KBM-7 (cell line): ENCODE measurements at places on chromosomes 7 and 10.

DNA sequence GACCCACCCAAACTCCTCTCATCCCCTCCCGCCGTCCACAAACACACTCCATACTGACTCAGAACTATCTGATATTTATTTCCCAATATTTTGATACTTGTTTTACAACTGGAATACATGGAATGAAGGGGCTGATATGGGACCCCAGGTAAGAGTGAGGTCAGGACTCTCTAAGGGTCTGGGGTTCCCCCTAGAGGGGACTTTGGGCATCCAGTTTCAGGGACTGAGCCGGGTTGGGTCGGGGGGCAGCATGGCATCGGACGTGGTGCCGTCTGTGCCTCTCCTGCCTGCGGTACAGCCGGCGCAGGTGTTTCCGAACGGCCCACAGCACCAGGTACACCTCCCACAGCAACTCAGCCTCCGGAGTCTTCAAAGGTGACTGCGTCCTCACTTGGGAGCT lies 7.5 kb downstream of the SPACDR start:
- no peak for DNase-seq

GRCh38 chr7:37768611-37769010 lies 79.8 kb upstream of the NME8 start:
- no peak for DNase-seq

DNA sequence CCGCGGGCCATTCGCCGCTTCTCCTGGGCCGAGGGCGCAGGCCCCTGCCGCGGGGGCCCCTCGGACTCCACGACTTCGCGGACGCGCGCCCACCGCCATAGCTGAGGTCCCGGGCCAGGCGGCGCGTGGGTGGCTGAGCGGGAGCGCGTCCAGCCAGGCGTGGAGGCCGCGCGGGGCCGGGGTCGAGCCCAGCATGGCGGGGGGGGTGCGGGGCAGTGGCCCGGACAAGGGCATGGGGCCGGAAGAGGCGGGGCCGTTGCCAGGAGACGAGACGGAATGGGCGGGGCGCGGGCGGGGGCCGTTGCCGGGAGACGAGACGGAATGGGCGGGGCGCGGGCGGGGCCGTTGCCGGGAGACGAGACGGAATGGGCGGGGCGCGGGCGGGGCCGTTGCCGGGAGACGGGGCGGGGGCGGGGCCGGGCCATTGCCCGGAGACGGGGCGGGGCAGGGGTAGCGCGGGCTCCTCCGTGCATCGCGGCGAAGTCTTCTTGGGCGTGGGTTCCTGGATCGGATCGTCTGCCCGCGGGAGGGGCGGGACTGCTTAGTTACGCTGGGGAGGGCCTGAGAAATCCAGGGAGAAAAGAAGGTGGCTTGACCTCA lies 14.8 kb downstream of the ADAM8 start:
- peak; percentile 24 for DNase-seq

DNA sequence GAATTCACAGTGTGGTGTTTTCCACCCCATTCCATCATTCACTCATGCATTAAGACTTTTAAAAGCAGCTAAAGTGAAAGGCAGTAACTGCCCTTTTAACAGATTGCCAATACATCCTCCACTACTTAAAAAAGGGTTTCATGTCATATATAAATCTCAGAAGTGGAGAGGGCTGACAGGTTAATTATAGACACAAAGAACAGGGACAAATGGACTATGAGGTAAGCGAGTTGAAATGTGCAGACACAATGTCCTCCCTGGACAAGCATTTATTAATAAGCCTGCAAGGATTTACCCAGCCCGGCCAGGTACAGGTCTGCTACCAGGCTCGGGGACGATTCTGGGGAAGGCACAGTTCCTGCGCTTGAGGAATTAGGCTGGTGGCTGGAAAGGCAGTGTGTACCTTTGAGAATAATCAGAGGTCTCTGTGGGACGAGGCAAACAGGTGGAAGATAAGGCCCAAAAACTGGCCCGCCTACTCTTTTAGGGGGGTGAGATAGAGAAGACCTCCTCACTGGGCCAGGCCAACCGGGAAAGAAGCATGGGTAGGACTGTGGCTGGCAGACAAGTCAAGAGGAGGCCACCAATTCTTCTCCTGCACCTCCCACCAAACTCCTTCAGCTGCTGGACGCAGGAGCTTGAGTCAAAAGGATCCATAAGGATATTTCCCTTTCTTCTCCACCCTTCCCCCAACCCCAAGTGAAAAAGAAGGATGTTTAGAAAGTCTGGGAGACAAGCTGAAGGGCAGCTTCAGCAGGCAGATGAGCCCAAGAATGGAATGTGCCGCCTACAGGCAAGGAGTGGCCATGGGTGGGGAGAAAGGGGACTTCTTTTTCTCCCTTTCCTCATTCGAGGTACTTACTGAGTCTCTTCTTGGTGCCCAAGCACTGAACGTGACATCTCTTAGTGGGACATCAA lies 1.5 kb downstream of the PDLIM1 start:
- peak; percentile 65 for DNase-seq

DNA sequence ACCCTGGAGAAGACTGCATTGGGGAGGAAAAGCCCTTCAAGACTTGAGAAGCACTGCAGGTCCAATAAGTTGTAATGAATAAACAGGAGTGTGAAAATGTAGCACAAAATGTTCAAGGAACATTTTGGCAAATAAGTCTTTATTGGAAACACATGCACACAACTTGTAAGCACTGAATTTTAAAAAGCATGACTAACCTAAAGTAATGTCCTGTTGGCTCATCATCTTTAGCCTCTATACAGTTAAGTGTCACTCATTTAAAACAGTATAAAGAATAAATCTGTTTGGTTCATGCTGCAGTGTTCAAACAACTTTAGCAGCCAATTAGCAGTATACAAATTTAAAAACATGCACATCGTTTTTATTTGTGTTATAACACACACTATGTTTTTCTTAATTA lies 108.6 kb downstream of the CDK6 start:
- no peak for DNase-seq

DNA sequence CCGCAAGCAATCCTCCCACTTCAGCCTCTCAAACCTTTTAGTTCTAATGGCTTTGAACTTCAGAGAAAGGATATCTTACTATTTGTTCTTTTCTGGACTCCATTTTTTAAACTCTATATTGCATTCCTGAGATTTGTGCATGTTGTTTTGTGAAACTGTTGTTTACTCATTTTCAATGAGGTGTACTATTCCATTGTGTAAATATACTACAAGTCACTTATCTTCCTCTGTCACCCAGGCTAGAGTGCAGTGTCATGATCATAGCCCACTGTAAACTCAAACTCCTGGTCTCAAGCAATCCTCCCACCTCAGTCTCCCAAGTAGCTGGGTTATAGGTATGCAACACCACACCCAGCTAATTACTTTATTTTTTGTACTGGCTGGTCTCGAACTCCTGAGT lies 31.4 kb upstream of the AKR1D1 start:
- no peak for DNase-seq

- DNase-seq: no peak
Observed at GRCh38 chr10:12716042-12716441, 285.5 kb downstream of the CCDC3 start.
